ENCODE measurements at places on chromosomes 13 and 19. TPM values are rescaled to one million over a fixed set of nuclear protein-coding genes. Genes with fewer than 3 reads are reported as not detected.

The ZNF850 gene
- total RNA-seq = 3.0 TPM

The ARMC6 gene
- 37.8 TPM for total RNA-seq

The SERPINE3 gene
- not detected for total RNA-seq

The B3GNT8 gene
- 1.8 TPM for total RNA-seq

The NLRP7 gene
- not detected for total RNA-seq

The VSTM2B gene
- total RNA-seq = not detected

The GFY gene
- not detected for total RNA-seq

The ZNF154 gene
- 1.3 TPM for total RNA-seq

The EHD2 gene
- 307 TPM for total RNA-seq

The ZNF582 gene
- 1.2 TPM for total RNA-seq

The CD70 gene
- total RNA-seq = not detected

The CAMSAP3 gene
- total RNA-seq = 0.65 TPM

The KLK14 gene
- not detected for total RNA-seq

The MPHOSPH8 gene
- 8.9 TPM for total RNA-seq

Data from epithelial cell of alveolus of lung (primary cell).